Skeletal muscle tissue (tissue), 5 donors: ENCODE measurements at places on chromosomes 4 and X. TPM values are rescaled to one million over a fixed set of nuclear protein-coding genes. Genes with fewer than 3 reads are reported as not detected.

CFAP99 gene
- total RNA-seq = not detected

EFNB1 gene
- total RNA-seq = 27.7 TPM

GRID2 gene
- total RNA-seq = 1.6 TPM

USP51 gene
- 1.6 TPM for total RNA-seq

MAGEA10 gene
- not detected for total RNA-seq

TMSB15C gene
- total RNA-seq = 7.8 TPM

NUP62CL gene
- total RNA-seq = 1.6 TPM

GJB1 gene
- not detected for total RNA-seq

NXT2 gene
- 8.4 TPM for total RNA-seq

SFRP2 gene
- 14.6 TPM for total RNA-seq

RNF128 gene
- total RNA-seq = under 0.01 TPM

TMPRSS11B gene
- total RNA-seq = not detected

IL15 gene
- 6.3 TPM for total RNA-seq

DIPK2B gene
- 10.4 TPM for total RNA-seq

MMRN1 gene
- 9.4 TPM for total RNA-seq
